Head of caudate nucleus (tissue), 42 donors: ENCODE measurements at places on chromosomes 4 and X.
A peak's percentile ranks its signal among the peaks of the same experiment; 100 is the strongest.

DNA sequence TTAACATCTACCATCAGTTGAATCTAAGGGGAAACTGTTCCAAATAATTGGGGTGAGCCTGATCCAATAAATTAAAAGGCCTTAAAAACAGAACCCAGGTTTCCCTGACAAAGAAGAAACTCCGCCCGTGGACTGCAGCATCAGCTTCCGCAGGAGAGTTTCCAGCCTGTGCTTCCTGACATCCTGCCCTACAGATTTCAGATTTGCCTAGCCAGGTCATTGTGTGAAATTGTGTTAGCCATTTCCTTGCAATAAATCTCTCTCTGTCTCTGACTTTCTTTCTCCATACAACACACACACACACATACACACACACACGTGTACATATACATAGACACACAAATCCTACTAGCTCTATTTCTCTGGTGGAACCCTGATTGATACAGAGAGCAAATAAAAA, 48.3 kb upstream of the LCORL start:
- DNase-seq: no peak

DNA sequence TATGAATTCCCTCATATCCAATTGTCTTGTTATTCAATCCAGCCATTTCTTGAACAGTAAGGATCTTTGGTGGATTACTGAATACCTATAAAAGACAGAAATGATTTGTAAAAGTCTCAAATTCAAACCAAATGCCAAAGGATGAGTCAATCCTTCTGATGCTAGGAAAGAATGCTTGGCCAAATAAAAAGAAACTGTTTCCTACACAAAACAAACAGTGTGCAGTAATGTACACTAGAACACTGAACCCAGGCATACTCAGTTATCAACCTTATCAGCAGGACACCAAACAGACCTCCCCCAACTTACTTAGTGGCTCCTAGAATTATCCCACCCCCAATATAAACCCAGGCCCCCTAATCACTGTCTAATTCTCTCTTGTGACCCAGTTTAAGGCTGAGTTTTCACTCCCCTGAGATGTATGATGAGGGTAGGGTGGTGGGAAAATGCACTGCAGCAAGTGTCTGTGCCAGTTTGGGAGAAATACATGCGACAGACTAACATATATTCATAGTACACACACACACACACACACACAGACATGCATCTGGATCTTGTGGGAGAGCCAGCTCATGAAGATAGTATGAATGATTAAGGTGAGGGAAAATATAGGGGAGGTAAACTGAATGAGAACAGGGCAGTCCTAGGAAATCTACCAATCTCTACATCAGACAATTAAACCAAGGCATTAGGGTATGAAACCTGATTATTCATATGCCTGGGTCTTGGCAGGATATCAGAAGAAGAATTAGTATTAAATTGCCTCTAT, 35.0 kb downstream of the CLDN2 start:
- DNase-seq: no peak

GRCh38 chr4:57190601-57191481, 80.7 kb upstream of the IGFBP7 start:
- no peak for DNase-seq

- no peak for DNase-seq
These were observed 278.2 kb upstream of the CXXC4 start for GRCh38 chr4:104772849-104773248.

- DNase-seq: no peak
These were observed 1928.2 kb upstream of the TENM3 start for GRCh38 chr4:180314972-180315371.

DNA sequence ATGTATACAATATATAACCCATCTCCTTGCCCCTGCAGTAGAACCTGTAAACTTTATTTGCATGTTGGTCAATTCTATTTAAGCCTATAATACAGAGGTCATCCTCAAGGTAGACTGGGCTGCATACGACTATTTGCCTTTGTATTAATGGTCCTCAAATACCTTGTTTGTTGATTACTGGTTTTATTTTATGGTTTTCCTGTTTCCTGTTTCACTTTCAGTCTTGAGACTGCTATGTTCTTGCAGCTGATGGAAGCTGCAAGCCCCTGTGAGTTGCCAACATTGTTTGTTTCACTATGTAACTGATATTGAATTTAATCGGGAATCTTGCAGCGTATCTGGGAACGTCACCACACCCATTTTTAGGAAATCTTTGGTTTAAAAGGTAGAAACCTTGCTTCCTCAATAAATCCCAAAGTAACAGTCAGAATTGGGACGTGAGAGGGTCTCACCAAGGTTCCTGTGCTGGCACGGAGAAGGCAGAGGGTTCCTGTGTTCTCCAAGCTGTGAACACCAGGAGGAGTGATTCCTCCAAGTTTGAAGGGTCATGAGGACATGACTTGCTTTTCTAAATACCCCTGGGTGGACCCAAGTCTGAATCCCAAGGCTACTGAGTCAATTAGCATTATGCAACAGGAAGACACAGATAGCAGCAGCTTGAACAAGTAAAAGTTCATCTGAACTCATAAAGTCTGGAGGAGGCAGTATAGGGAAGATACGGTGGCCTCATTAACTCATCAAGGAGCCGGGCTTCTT, 110.6 kb upstream of the PNPLA4 start:
- no peak for DNase-seq

- DNase-seq: peak; percentile 39
These were observed 28.9 kb upstream of the DDX53 start for GRCh38 chrX:22970861-22971260.

DNA sequence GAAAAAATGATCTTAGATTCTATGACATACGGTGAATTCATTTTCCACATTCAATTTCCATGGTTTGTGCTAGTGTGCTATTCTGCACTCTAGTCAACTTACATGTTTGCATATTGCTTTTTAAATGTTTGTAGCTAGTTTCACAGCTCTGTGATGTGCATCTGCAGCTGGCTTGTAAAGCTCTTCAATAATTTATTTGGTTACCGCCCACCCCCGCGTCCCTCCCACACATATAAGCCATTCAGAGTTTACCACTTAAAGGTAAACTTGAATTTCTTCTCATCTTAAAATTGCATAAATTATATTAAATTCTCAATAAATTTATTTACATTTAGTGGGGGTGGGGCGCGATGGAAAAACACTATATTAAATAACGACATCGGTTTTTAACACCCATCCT, 291 bp upstream of the NBDY start:
- DNase-seq: no peak

DNA sequence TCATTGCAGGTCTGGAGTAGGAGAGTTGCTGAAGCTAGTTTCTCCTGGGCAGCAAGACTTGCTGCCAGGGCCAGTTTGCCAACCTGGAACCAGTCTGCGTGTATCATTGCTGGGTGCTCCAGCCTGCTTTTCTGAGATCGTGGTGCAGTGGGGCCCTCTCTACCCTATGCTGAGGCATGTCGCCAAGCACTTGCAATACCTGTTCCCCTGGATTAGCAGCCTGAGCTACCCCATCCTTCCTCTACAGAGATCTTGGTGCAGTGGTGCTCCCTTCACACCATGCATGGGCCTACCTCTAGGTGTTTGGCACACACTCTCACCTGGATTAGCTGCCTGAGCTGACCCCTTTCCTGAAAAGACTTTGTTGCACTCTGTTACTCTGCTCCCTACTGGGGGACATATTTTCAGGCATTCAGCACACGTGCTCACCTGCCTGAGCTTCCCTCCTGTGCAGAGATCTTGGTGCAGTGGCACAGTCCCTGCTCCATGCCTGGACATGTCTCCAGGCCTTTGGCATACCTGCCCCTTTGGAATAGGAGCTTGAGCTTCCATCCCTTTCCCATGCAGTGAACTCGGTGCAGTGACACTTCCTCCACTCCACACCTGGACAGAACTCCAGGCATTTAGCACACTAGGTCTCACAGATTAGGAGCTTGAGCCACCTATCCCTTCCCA, 133.7 kb upstream of the CXCL13 start:
- DNase-seq: no peak

DNA sequence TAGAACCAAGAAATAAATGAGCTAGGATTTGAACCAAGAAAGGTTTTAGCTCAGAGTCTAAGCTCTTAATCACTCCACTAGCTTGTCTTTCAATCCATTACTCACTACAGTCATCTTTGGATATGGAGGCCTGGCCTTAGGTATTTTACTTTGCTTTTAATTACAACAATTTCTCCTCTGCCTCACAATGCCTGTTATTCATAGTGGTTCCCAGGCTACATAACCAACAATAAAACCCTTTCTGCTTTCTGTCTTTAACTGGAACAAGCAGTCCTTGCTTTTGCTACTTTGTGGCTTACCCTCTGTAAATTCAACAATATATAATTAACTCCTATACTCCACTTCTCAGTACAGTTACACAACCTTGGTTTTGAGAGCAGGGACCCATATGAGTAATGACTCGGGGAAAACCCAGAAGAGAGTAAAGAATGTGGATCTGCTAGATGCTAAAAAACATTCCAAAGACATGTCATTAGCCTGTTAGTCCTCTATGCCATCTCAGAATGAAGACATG, 94.7 kb upstream of the NAP1L5 start:
- no peak for DNase-seq

- DNase-seq: no peak
These were observed 36.4 kb upstream of the CT47C1 start for GRCh38 chrX:119036107-119037029.

GRCh38 chr4:143386812-143387211, 50.1 kb downstream of the GAB1 start:
- DNase-seq: no peak

GRCh38 chrX:124344246-124344645, 2.1 kb upstream of the SH2D1A start:
- peak; percentile 61 for DNase-seq

GRCh38 chrX:155841232-155841631, 39.9 kb upstream of the VAMP7 start:
- DNase-seq: no peak

DNA sequence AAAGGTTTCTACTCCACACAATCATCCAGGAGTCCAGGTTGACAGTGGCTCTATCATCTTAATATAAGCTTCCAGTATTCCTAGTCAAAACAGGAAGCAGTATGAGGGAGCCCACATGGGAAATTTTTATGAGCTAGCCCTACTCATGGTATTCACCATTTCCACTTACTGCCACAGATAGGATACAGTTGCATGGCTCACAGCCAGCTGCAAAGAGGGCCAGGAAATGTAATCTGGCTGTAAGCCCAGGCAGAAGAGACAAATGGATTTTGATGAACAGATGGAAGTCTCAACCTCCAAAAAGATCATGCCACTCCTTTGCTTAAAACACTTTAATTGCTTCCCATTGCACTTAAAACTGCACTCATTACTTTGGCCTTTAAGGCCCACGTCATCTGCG, 150.6 kb downstream of the ADAMTS3 start:
- DNase-seq: no peak

GRCh38 chr4:140213749-140214148, 59.8 kb upstream of the MAML3 start:
- no peak for DNase-seq

DNA sequence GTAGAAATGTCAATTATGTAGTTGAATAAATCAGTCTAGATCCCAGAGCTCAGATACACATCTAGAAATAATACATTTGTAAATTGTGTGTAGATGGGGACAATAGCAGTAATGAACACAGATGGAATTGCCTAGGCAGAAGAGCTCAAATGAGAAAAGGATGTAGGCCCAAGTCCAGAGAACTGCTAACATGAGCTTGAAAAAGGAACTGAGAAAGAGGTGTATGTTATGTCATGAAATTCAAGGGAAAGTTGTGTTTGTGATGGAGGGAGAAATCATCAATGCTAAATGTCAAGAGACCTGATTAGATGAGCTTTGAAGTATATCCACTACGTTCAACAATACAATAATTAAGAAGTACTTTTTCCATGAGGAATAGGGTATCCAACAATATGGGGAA, 376.6 kb upstream of the ATOH1 start:
- DNase-seq: no peak

GRCh38 chrX:101958139-101958538, 26.3 kb upstream of the ZMAT1 start:
- DNase-seq: no peak

DNA sequence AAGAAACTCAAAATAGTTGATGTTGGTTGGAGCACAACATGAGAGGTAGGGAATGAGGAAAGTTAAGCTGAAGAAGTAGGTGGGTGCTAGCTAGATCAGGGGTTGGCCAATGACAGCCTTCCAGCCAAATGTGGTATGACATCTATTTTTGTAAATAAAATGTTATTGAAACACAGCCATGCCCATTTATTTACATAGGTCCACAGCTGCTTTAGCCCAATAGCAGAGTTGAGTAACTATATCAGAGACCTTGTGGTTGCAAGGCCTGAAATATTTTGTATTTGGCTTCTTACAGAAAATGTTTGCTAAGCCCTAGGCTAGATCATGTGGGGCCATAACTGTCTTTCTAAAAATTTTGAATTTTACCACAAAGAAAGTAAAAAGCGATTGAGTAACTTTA, 234.9 kb upstream of the CTSO start:
- DNase-seq: no peak

- DNase-seq: no peak
These were observed 222.7 kb downstream of the CHIC2 start for GRCh38 chr4:53841711-53842110.

DNA sequence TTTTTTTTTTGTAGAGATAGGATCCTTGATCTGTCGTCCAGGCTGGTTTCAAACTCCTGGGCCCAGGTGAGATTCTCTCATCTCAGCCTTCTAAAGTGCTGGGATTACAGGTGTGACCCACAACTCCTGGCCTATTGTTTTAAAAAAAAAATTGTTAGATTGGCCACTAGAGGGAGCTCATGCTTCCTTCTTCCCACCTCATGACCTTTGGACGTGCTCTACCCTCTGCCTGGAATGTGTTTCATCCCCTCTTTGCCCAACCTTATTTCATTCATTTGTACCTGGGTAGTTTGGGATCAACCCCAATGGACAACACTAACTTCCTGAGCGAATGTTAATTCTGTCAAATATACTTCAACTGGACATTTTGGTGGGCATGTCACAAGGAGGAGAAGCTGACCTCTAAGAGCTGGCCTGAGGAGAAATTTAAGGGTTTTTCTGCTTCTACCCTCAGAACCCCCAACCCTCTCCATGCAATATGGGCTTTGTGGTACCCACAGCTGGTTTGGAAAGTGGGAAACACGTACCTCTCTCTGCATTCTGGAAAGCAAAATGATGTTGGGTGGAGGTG, 6.4 kb downstream of the PPEF2 start:
- no peak for DNase-seq

- no peak for DNase-seq
These were observed 34.9 kb upstream of the CCNI start for GRCh38 chr4:77110730-77111129.
